ENCODE measurements at places on chromosomes 11 and 22. TPM values are rescaled to one million over a fixed set of nuclear protein-coding genes. Genes with fewer than 3 reads are reported as not detected.

GRCh38 chr11:106585061-106585460, 433.2 kb downstream of the GUCY1A2 start:
- no peak for DNase-seq
- no peaks in the 10 kb centered on the region for H3K27me3 ChIP-seq
- no peak overlapping the region for H3K27ac ChIP-seq
- H3K4me1 ChIP-seq: no peaks in the 10 kb centered on the region

DNA sequence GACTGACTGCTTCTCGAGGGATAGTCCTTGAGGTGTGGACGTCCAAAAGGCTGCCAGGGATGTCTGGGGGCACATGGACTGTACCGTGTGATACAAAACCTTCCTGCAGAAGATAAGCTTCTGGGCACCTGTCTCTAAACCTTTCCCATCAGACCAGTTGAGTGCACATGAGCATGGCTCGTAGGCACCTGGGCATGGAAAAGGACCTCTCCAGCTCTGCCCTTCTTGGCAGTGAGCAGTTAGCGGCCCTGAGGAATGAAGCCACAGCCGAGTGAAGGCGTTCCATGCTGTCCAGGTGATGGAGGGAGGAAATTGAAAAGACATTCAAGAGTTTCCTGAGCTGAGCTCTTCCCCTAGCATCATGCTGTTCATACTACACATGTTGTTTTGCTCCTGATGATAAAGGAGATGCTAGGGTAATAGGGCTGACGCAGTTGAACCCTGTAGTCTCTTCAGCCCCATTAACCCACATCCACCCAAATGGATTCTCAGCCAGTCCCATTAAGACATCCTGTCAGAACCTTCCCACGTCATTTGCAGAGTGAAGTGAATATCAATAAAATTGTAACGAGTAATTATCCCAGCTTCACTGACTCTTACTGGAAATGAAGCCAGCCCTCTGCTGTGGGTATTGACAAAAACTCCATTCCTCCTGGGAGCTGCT, 138.6 kb downstream of the KIRREL3 start:
- H3K4me3 ChIP-seq: no peak overlapping the region
- H3K27me3 ChIP-seq: peaks cover 2% of the 10 kb centered on the region
- DNase-seq: no peak
- H3K4me1 ChIP-seq: no peaks in the 10 kb centered on the region
- no peak overlapping the region for H3K27ac ChIP-seq
- H3K36me3 ChIP-seq: no peaks in the 10 kb centered on the region

GRCh38 chr11:118281284-118281683, 17.2 kb upstream of the MPZL2 start:
- no peaks in the 10 kb centered on the region for H3K36me3 ChIP-seq
- H3K27me3 ChIP-seq: no peaks in the 10 kb centered on the region
- DNase-seq: peak; percentile 57
- H3K4me3 ChIP-seq: no peak overlapping the region
- H3K4me1 ChIP-seq: peaks cover 44% of the 10 kb centered on the region
- H3K27ac ChIP-seq: peak overlapping the region; percentile 61

DNA sequence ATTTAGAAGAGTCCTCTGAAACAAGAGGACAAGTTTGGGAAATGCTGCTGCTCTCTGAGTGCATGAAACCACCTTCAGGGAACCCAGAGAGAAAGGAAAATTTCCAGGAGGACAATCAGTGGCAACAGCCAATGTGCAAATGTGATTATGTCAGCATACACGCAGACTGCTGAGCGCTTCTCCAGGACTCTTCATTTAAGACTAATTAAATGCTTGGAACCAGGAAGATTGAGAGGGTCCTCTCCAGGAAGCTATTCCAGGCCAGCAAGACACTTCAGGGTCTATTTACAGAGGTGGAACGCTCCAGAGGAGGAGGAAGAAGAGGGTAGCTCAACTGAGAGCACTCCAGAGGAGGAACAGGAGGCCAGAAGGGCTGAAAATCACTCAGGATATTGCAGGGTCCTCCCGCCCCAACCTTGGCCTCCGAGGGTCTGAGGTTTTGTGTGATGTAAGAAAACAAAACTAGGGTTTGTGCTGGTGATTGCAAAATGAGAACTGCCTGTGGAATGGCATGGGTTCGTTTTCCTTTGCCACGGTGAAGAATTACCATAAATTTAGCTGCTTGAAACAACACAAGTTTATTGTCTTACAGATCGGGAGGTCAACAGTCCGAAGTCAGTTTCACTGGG, 14.1 kb upstream of the HTR3A start:
- peaks cover 6% of the 10 kb centered on the region for H3K27me3 ChIP-seq
- no peak overlapping the region for H3K4me3 ChIP-seq
- no peak overlapping the region for H3K27ac ChIP-seq
- H3K36me3 ChIP-seq: no peaks in the 10 kb centered on the region
- no peaks in the 10 kb centered on the region for H3K4me1 ChIP-seq

GRCh38 chr11:130623670-130624668, 175.5 kb downstream of the ADAMTS15 start:
- H3K4me3 ChIP-seq: no peak overlapping the region
- peaks cover 11% of the 10 kb centered on the region for H3K27me3 ChIP-seq
- H3K4me1 ChIP-seq: no peaks in the 10 kb centered on the region
- no peak overlapping the region for H3K27ac ChIP-seq
- no peak for DNase-seq

GRCh38 chr22:46145361-46145851, 4.9 kb upstream of the PPARA start:
- peaks cover 6% of the 10 kb centered on the region for H3K27me3 ChIP-seq
- no peaks in the 10 kb centered on the region for H3K36me3 ChIP-seq

GRCh38 chr22:49446759-49447710, 380.6 kb downstream of the BRD1 start:
- no peak overlapping the region for H3K27ac ChIP-seq
- no peak overlapping the region for H3K4me3 ChIP-seq
- peaks cover 4% of the 10 kb centered on the region for H3K4me1 ChIP-seq
- H3K27me3 ChIP-seq: peaks cover 31% of the 10 kb centered on the region

GRCh38 chr22:26573026-26573662, 16.8 kb downstream of the TPST2 start:
- DNase-seq: no peak
- no peaks in the 10 kb centered on the region for H3K27me3 ChIP-seq
- H3K4me1 ChIP-seq: peaks cover 20% of the 10 kb centered on the region

DNA sequence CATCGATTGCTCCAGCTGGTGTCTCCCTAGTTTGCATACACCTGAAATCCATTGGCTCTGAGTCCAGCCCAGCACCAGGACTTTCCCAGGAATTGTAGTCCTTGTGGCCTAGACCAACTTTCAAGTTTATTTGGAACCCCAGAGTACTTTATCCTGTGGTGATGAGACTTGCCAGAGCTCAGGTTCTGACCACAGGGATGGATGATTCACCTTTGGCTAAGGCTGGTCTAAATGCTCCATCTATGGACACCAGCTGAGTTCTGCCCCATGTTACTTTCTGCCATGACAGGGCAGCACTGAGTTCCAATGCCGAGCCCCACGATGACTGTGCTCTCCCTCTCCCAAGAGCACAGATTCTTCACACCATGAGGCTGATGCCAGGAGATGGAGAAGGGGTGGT, 17.3 kb upstream of the INSC start:
- no peaks in the 10 kb centered on the region for H3K4me1 ChIP-seq
- H3K27ac ChIP-seq: no peak overlapping the region
- H3K27me3 ChIP-seq: peaks cover 18% of the 10 kb centered on the region
- no peak for DNase-seq

GRCh38 chr11:67489203-67489884, 6.5 kb downstream of the AIP start:
- peak overlapping the region; percentile 99 for H3K27ac ChIP-seq
- DNase-seq: no peak
- H3K36me3 ChIP-seq: peaks cover 64% of the 10 kb centered on the region
- H3K4me1 ChIP-seq: peaks cover 58% of the 10 kb centered on the region
- H3K27me3 ChIP-seq: no peaks in the 10 kb centered on the region

GRCh38 chr22:41401781-41402648, 20.3 kb downstream of the TEF start:
- no peak for DNase-seq
- no peaks in the 10 kb centered on the region for H3K36me3 ChIP-seq
- peaks cover 17% of the 10 kb centered on the region for H3K4me1 ChIP-seq
- no peaks in the 10 kb centered on the region for H3K27me3 ChIP-seq
- H3K4me3 ChIP-seq: no peak overlapping the region

- no peak for DNase-seq
- peaks cover 5% of the 10 kb centered on the region for H3K27me3 ChIP-seq
- peaks cover 8% of the 10 kb centered on the region for H3K4me1 ChIP-seq
These were observed 24.3 kb upstream of the PPFIA1 start for GRCh38 chr11:70246196-70246595.

- no peaks in the 10 kb centered on the region for H3K36me3 ChIP-seq
- DNase-seq: no peak
- H3K27ac ChIP-seq: no peak overlapping the region
- H3K4me1 ChIP-seq: no peaks in the 10 kb centered on the region
- no peak overlapping the region for H3K4me3 ChIP-seq
- no peaks in the 10 kb centered on the region for H3K27me3 ChIP-seq
These were observed 63.0 kb upstream of the PITPNB start for GRCh38 chr22:27982106-27982505.

- H3K27ac ChIP-seq: no peak overlapping the region
- H3K4me3 ChIP-seq: no peak overlapping the region
- H3K4me1 ChIP-seq: no peaks in the 10 kb centered on the region
- no peak for DNase-seq
- H3K27me3 ChIP-seq: no peaks in the 10 kb centered on the region
These were observed 198.5 kb upstream of the ZBED5 start for GRCh38 chr11:11056316-11056715.

DNA sequence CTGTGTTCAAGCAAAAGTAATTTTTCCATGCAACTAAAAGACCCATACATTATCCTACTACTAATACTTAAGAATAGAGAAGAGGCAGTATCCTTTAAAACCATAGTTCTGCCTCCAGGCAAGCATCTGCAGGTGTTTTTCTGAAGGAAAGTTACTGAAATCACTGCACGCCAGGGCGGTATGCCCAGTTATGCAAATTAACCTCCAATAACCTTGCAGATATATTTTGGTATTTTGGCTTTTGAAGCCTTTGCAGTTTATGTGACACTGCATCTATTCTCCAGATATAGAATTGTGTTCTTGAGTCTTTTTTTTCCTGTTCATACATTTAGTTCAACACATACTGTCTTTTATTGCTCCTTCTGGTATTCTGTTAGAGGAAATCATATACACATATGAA, 346.2 kb upstream of the PDGFD start:
- no peaks in the 10 kb centered on the region for H3K36me3 ChIP-seq
- H3K27me3 ChIP-seq: peaks cover 8% of the 10 kb centered on the region
- no peak for DNase-seq
- H3K27ac ChIP-seq: no peak overlapping the region
- no peak overlapping the region for H3K4me3 ChIP-seq
- H3K4me1 ChIP-seq: no peaks in the 10 kb centered on the region

STX5 gene
- total RNA-seq: 24.6 TPM

TOMT gene
- not detected for total RNA-seq

INPP5J gene
- total RNA-seq: 0.14 TPM

CDON gene
- 2.7 TPM for total RNA-seq

CATSPER1 gene
- not detected for total RNA-seq

RASGRP2 gene
- total RNA-seq: 8.2 TPM

All from activated CD4-positive, alpha-beta memory T cell treated with anti-CD3 and anti-CD28 coated beads for 36 hours (primary cell).